ENCODE measurements at places on chromosomes 4 and X. TPM values are rescaled to one million over a fixed set of nuclear protein-coding genes. Genes with fewer than 3 reads are reported as not detected.

Gene SPIN2A
- 0.69 TPM for total RNA-seq

Gene CT45A1
- not detected for total RNA-seq

Gene MAP7D2
- total RNA-seq, result 0.26 TPM

GRCh38 chr4:99894998-99895397 is 771 bp upstream of the LAMTOR3 start:
- peaks cover 19% of the 10 kb centered on the region for H3K36me3 ChIP-seq
- peak overlapping the region; percentile 81 for H3K4me3 ChIP-seq
- peaks cover 16% of the 10 kb centered on the region for H3K4me1 ChIP-seq

GRCh38 chr4:187501731-187502130 is 493.8 kb upstream of the ZFP42 start:
- no peaks in the 10 kb centered on the region for H3K27me3 ChIP-seq
- no peak overlapping the region for H3K27ac ChIP-seq
- no peaks in the 10 kb centered on the region for H3K4me1 ChIP-seq
- H3K36me3 ChIP-seq, result no peaks in the 10 kb centered on the region
- no peak for DNase-seq

GRCh38 chr4:15198070-15198727 is 195.9 kb downstream of the CPEB2 start:
- H3K4me1 ChIP-seq, result no peaks in the 10 kb centered on the region
- no peaks in the 10 kb centered on the region for H3K36me3 ChIP-seq
- no peak for DNase-seq
- H3K27ac ChIP-seq, result no peak overlapping the region

DNA sequence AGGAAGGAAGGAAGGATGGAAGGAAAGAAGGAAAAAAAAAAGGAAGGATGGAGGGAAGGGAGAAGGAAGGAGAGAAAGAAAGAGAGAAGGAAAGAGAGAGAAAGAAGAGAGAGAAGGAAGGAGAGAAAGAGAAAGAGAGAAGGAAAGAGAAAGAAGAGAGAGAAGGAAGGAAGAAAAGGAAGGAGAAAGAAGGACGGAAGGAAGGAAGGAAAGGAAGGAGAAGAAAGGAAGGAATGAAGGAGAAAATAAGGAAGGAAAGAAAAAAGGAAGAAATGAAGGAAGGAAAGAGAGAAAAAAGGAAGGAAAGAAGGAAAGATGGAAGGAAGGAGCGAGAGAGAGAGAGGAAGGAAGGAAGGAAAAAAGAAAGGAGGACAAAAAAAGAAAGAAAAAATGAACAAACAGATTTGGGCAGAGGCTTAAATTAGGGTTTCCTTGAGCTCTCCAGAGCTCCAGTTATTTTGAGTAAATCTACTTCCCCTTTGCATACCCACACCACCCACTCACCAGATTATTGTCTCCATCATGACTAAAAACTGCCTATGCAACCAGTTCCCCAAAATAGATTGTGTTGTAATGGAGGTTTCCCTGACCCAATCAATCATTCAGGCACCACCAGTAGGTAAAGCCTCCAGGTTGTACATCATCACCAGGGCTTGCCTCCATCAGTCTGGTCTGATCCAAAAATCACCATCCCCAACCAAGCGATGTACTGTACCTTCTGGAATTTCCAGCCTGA is 1722.9 kb upstream of the PCDH10 start:
- DNase-seq, result no peak
- H3K4me1 ChIP-seq, result no peaks in the 10 kb centered on the region
- no peaks in the 10 kb centered on the region for H3K27me3 ChIP-seq

GRCh38 chrX:18422325-18422724 is 3.1 kb upstream of the CDKL5 start:
- DNase-seq, result no peak
- H3K4me3 ChIP-seq, result no peak overlapping the region
- H3K4me1 ChIP-seq, result no peaks in the 10 kb centered on the region
- H3K36me3 ChIP-seq, result no peaks in the 10 kb centered on the region
- no peaks in the 10 kb centered on the region for H3K27me3 ChIP-seq
- no peak overlapping the region for H3K27ac ChIP-seq
